Stimulated activated CD4-positive, alpha-beta T cell treated with anti-CD3 and anti-CD28 coated beads, Interleukin-1b, Interleukin-23, amount 100 ng/mL, for 1 hour (primary cell): ENCODE measurements at places on chromosomes 7 and 10.

DNA sequence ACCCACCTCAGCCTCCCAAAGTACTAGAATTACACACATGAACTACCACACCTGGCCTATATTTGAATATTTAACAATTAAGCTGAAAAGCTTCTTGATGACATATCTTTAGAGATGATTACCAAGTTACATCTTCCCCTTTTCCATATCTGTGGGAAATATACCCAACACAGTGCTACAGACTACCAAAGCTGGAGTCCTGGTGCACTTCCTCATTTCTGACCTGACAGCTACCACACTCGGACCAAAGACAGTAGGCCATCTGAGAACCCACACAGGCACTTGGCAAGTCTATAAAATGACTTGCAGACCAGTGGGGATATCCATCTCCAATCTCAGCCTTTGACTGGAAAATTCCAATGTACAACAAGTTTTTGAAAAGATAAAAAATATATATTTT, 270.4 kb upstream of the KLF14 start:
- no peak for DNase-seq

- DNase-seq = no peak
These were observed 190.5 kb upstream of the C7orf33 start for GRCh38 chr7:148400101-148400500.

- no peak for DNase-seq
These were observed 73.0 kb upstream of the CTTNBP2 start for GRCh38 chr7:117946151-117946633.

GRCh38 chr10:1253523-1254353, 197.6 kb downstream of the WDR37 start:
- no peak for DNase-seq

DNA sequence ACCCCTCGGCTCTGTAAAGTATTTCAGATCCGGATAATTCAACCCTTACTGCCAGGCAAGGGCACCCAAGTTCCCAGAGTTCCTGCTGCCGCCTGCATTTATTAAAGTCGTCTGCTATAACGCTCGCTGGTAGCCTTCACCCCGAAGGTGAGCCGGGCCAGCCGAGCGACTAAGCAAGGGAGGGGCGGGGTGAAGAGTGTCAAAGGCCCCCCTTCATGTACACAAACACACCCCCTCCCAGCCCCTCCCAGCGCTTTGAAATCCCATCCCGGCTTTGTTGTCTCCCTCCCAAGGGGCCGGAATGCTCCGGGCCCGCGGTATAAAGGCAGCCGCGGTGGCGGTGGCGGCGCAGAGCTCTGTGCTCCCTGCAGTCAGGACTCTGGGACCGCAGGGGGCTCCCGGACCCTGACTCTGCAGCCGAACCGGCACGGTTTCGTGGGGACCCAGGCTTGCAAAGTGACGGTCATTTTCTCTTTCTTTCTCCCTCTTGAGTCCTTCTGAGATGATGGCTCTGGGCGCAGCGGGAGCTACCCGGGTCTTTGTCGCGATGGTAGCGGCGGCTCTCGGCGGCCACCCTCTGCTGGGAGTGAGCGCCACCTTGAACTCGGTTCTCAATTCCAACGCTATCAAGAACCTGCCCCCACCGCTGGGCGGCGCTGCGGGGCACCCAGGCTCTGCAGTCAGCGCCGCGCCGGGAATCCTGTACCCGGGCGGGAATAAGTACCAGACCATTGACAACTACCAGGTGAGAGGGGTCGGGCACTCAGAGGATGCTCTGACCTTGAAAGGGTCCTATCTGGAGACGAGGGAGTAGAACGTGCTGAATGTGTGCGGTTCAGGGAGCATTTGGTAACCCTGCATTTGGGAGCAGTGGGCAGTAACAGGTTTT, at the start of gene DKK1:
DKK1 (plus strand) TSS at position 349 of the 889 bp plus-strand sequence; CDS start at position 503, 154 bp downstream.
- no peak for DNase-seq

GRCh38 chr7:152975076-152975475, 215.5 kb downstream of the ACTR3B start:
- no peak for DNase-seq

GRCh38 chr10:1488970-1489548, 248.3 kb downstream of the ADARB2 start:
- no peak for DNase-seq

DNA sequence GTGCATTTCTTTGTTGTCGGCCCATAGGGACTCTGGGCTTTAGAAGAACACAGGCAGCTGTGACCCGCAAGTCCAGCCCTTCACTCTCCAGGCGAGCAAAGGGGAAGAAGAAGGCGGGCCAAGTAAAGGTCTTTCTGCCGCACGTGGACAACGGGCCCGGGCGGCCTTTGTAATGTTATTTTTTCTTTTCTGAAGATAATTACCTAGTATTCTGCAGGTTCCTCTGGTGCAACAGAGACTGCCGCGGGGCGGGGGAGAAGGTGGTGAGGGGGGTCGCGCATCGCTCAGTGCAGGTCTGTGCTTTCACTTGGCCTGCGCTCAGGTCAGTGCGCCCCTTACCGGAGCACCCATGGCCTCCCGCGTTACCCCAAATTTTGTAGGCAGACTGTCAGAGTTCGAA, 7.1 kb upstream of the TBX20 start:
- DNase-seq = no peak

DNA sequence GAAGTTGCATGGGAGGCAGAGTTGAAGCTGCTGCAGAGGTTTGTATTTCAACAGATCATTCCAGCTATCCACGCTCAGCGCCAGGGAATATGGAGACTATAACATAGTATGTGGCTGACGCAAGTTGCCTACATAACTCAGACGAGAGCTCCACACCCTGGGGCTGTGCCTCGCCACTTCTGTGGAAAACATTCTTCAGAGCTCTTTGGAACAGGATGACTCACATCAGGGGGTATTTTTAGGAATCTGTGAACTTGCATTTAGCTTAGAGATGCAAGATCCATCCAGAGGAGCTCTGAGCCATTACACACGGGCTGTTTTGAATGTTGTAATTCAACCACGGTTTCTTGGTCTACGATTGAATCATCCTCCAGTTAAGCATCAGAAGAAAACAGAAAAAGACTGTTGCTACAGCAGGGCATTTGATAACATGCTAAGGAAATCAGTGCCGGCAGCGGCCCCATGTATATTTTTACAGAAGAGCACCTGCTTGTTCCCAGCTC, 481.5 kb upstream of the AKR1E2 start:
- DNase-seq = peak; percentile 4

DNA sequence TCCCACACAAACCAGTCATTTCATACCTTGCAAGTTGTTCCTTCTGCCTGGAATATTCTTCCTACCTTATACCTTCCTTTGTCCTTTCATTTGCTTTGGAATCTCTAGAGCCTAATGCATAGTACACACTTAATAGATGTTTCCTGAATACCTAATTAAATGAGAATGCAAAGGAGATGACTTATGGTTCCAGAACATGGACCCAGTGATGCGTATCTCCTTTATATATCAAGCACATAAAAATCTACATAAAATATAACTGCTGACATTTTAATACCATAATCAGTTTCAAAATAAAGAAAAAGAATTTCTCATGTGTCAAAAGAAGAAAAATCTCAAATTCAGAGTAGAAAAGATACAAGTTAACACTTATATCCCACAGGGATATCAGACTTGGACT, 110.6 kb upstream of the ASAH2 start:
- no peak for DNase-seq

- DNase-seq = no peak
These were observed 124.2 kb downstream of the PLPP4 start for GRCh38 chr10:120580918-120581895.

DNA sequence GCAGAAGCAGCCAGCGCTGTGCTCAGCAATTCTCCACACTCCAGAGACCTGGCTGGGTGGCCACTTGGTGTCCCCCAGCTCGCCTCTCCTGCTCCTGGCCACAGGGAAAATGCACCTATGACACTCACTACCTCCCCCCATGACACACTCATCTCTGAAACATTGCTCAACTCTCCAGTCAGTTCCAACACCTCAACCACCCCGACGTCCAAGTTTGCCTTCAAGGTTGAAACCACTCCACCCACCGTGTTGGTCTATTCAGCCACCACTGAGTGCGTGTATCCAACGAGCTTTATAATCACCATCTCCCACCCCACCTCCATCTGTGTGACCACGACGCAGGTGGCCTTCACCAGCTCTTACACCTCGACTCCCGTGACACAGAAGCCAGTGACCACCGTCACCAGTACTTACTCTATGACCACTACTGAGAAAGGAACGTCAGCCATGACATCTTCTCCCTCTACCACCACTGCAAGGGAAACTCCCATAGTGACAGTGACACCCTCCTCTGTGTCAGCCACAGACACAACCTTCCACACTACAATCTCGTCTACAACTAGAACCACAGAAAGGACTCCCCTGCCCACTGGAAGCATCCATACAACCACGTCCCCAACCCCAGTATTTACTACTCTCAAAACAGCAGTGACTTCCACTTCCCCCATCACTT, 2.7 kb downstream of the MUC3A start:
- DNase-seq = no peak

DNA sequence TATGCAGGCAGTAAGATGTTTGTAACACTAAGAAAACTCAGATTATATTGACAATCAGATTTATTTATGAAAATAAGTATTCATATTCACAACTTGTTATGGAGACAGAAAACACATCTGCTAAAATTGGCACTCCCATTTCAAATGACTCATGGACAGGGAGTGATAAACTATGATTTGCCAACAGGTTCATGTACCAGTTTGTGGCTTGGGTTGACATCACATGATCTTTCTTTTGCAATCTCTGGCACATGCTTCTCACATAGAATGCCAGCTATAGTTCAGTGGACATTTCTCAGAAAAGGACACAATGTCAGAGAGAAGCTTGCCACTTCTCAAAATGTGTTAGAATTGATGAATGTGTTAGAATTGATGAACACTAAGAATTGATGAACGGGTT, 663.2 kb upstream of the ANKRD30A start:
- DNase-seq = no peak

GRCh38 chr7:35035511-35035961, 1.7 kb downstream of the DPY19L1 start:
- DNase-seq = no peak

- DNase-seq = no peak
These were observed 171.2 kb downstream of the ARHGAP21 start for GRCh38 chr10:24552346-24553016.

GRCh38 chr10:4698075-4698474, 127.9 kb upstream of the AKR1E2 start:
- DNase-seq = no peak

- peak; percentile 34 for DNase-seq
These were observed 36.7 kb downstream of the PFKFB3 start for GRCh38 chr10:6239213-6239991.

- no peak for DNase-seq
These were observed 399 bp downstream of the FHIP2A start for GRCh38 chr10:114821915-114822443.

DNA sequence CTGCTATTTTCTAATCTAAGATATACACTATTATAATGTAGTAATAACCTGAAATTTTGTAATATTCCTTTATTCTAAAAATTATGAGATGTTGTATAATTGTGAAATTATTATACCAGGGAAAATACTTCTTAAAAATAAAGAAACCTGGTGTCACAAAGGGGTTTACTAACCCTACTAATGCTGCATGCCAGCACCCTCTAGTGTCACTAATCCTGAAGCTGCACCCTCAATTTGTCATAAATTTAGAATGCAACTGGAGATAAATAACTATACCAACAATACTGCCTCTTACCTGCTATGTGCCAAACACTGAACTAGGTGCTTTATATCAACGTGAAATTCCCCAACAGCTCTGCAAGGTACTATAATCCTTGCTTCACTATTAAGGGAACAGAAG, 30.8 kb downstream of the TM9SF3 start:
- DNase-seq = no peak

- DNase-seq = no peak
These were observed 55.7 kb downstream of the TMEM209 start for GRCh38 chr7:130149281-130150139.

- no peak for DNase-seq
These were observed 243.0 kb downstream of the ACTR3B start for GRCh38 chr7:153002572-153002971.

DNA sequence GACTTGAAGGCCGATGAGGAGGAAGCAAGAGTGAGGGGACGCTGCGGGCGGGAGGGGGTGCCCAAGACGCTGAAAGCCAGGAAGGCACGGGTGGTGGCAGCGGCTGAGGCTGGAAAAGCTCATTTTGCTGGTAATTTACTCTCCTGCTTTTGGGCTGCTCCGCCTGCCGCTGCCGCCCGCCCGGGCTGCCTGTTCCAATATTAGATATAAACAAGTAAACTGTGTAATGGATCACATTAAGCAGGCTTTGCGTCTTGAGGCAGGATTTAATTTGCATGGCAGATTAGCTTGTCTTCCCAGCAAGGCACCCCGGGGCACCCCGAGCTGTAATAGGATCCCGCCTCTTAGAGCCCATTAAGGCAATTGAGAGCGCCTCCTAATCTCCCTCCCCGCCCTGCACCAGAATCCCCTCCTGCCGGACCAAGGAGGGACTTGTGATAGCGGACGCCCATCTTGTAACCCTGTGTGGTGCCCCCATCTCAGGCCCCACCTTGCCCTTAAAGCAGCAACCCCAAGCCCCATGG, 46.1 kb upstream of the SLF2 start:
- DNase-seq = no peak

DNA sequence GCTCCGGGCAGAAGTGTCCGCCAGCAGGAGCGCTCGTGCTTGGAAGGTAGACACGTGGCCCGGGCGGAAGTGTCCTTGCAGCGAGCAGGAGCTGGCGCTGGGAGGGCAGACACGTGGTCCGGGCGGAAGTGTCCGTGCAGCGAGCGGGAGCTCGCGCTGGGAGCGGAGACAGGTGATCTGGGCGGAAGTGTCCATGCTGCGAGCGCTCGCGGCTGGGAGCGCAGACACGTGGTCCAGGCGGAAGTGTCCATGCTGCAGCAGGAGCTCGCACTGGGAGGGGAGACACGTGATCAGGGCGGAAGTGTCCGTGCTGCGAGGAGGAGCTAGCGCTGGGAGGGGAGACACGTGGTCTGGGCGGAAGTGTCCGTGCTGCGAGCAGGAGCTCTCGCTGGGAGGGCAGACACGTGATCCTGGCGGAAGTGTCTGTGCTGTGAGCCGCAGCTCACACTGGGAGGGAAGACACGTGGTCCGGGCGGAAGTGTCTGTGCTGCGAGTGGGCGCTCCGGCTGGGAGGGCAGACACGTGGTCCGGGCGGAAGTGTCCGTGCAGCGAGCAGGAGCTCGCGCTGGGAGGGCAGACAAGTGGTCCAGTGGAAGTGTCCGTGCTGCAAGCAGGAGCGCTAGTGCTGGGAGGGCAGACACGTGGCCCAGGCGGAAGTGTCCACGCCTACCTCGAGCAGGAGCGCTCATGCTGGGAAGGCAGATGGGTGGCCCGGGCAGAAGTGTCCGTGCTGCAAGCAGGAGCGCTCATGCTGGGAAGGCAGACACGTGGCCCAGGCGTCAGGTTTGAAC, 41.1 kb upstream of the PRKAR1B start:
- no peak for DNase-seq
